SIG-M5 (cell line): ENCODE measurements at places on chromosomes 4 and X.

GRCh38 chr4:151322570-151322969 lies 2.8 kb downstream of the SH3D19 start:
- DNase-seq: no peak

GRCh38 chr4:153447175-153447905 lies 18.8 kb upstream of the TMEM131L start:
- DNase-seq: no peak

GRCh38 chr4:178068136-178068535 lies 625.9 kb upstream of the AGA start:
- no peak for DNase-seq

- DNase-seq: no peak
Measured at GRCh38 chr4:4677556-4678522, 136.0 kb upstream of the STX18 start.

- DNase-seq: no peak
Measured at GRCh38 chr4:130238121-130238520, 1142.2 kb downstream of the C4orf33 start.

GRCh38 chrX:42096265-42096920 lies 173.0 kb upstream of the CASK start:
- no peak for DNase-seq

GRCh38 chrX:29926056-29926455 lies 289.3 kb upstream of the MAGEB2 start:
- DNase-seq: no peak
